HFFc6 (cell line): ENCODE measurements at places on chromosomes 3 and 15. TPM values are rescaled to one million over a fixed set of nuclear protein-coding genes. Genes with fewer than 3 reads are reported as not detected.

The STAB1 gene
- 0.05 TPM in 1 of 3 replicates, not detected in the others for total RNA-seq

GRCh38 chr3:46923559-46924350, 46.2 kb downstream of the PTH1R start:
- DNase-seq: peak; percentile 24

DNA sequence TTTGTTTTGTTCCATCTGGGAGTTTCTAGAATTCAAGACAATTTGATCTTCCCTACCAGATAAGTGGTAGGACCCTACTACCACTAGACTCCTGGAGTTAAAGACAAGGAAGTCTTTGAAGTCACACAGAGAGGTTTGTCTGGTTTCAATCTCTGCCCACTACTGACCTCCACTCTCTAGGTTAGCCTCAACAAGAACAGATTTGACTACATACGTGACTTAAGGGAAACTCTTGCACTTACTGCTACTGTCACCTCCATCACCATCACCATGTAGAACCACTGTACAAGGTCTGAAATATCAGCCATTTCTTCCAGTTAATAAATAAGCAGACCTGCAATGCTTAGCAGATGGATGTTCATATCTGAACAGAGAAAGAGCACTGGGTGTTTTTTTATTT, 148.3 kb upstream of the ARHGEF26 start:
- DNase-seq: no peak

DNA sequence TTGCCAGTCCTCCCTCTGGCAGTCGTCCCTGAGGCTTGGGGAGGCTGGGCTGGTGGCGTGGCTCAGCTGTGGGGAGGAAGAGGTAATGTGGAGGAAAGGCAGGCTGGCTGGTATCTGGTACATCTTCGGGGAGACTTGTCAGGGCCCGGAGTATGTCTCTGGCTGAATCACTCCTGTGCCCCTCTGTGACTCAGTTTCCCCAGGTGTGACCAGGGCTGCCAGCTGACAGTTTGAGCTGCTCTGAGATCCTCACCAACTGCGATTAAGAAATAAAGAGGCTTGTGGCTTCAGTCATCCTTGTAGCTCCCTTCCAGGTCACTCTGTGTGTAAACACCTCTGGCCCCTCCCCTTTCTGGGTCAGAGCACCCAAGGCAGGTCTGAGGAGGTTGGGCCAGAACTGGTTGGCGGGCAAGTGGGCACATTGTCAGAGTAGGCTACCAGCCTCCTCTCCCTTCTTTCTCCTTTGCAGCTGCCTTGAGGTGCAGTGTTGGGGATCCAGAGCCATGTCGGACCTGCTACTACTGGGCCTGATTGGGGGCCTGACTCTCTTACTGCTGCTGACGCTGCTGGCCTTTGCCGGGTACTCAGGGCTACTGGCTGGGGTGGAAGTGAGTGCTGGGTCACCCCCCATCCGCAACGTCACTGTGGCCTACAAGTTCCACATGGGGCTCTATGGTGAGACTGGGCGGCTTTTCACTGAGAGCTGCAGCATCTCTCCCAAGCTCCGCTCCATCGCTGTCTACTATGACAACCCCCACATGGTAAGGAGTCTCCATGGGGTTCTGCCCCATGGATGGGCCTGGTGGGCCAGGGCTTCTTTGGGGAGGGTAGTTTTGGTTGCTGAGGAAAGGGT, 3.0 kb downstream of the TEX264 start:
- DNase-seq: no peak

- DNase-seq: no peak
Observed at GRCh38 chr3:74075241-74075640, 450.5 kb upstream of the PDZRN3 start.
